ENCODE measurements at places on chromosomes 12 and 14.

- no peak for DNase-seq
These were observed 17.4 kb downstream of the PRKAB1 start for GRCh38 chr12:119685375-119685774.

GRCh38 chr12:62772416-62772955 is 162.5 kb downstream of the PPM1H start:
- DNase-seq: no peak

DNA sequence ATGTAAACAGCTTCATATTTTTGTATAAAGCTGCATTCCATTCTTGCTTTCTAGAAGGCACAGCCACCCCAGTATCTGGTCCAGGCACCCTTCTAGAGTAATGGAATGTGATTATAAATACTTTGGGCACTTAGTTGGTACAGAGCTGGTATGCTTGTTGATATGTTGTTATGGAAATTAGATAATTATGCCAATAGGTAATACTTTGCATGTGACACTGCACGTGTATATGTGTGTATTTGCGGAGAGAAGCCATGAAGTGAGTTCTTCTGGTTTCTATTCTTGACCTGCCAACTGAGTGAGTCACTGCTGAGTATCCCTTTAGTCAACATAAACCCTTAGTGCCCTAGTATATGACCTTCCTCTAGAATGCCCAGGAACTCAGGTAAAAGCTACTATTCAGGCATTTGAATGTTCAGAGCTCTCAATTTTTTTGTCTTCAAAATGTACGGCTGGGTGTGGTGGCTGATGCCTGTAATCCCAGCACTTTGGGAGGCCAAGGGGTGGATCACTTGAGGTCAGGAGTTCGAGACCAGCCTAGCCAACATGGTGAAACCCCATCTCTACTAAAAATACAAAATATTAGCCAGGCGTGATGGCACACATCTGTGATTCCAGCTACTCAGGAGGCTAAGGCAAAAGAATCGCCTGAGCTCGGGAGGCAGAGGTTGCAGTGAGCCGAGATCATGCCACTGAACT is 6.2 kb upstream of the TCP11L2 start:
- no peak for DNase-seq

GRCh38 chr12:46246021-46246700 is 22.7 kb downstream of the SLC38A1 start:
- DNase-seq: no peak

GRCh38 chr12:121095544-121096198 is 37.0 kb upstream of the P2RX7 start:
- peak; percentile 73 for DNase-seq

DNA sequence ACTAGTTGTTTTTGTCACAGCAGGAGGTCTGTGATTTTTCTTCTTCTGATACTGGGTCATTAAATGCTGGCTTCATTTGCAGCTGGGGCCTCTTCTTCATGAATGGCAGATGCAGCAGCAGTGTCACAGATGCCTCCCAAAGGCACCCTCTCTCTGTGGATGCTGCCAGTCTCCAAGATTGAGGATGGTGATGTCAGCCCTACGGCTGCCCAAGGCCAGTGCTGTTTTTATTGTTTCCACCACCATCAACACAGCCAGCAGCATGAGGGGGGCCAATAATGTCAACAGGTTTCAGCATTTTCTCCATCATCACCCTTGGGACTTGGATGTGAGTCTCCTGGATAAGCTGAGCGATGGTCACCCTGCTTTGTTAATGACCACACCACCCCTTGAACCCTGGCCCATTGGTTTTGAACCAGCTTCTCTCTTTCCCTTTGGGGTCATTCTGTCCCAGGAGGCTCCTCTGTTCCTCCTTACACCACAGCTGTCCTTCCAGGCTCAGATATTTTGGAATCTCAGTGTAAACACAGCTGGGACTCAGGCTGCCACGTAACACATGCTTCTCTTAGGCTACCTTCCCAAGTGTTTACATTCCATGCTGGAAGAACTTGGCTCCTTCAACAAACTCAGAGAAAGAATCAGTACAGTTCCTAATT is 151.7 kb upstream of the DDHD1 start:
- DNase-seq: no peak

- peak; percentile 71 for DNase-seq
These were observed 1.1 kb downstream of the NELL2 start for GRCh38 chr12:44874981-44875416.

DNA sequence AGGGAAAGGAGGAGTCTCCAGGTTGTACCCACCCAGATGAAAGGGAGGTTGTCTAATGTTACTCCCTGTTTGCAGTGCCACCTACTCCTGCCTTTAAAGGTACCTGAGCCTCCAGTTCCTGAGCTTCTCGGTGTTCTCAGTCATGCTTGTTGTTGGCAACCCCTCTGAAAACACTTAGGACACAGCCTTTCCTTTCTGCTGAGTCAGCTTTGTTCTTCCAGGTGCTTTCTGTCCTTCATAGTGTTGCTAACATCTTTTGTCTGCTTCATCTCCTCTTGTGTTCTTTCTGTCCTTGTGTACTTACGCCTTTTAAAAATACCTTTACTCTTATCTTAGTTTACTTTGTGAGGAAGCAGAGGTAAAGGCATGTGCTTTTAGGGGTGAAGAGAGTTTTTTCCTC is 97.0 kb upstream of the NEDD1 start:
- DNase-seq: no peak

DNA sequence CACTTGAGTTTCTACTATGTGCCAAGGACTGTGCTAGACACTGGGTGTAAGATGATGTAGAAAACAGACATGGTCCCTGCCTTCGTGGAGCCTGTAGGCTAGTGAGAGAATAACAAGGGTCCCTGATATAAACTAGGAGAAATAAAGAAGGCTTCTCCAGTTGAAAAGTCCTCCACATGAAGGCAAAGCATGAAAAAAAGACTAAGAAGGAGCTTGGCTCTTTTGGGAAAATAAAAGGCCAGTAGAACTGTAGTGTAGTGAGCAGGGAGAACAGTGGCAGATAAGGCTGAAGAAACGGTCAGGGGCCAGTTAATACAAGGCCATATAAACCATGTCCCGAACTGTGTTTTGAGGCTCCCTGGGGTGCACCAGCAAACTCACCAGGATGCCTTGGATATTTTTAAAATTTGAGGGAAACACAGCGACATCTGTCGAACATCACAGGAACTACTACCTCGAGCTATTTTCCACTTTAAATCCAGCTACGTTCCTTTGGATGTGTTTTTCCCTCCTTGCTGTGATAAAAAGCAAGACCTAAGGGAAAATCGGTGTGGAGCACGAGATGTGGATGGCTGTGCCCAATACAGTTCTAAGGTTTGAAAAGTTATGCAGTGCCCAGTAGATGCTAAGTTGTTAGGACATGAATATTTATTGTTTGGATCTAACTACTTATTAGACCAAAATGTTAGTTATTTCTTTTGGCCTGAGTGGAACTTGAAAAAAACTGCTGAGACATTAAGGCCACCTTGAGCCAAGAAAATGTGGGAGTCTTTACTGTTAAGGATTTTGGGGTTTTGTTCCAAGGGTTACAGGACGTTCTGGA is 8.5 kb upstream of the CFL2 start:
- DNase-seq: no peak

DNA sequence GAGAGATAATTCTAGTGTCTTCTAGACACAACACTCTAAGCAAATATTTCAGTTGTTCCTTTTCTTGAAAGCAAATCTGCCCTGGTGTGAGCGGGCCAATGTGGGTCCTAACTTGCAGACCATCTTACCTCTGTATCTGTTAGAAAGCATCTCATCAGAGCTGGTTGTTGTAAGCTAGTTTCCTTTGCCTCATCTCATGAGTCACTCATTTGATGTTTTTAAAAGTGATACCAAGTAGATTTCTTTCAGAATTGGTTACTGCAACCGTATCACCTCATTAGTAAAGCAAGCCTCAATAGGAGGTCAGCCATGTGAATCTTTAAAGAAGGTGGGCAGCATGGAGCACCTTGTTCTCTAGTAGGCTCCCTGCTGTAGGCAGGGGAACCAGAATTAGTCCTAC is 78.6 kb downstream of the DAAM1 start:
- DNase-seq: no peak

GRCh38 chr14:48874711-48875110 is 711.5 kb downstream of the RPS29 start:
- DNase-seq: no peak

DNA sequence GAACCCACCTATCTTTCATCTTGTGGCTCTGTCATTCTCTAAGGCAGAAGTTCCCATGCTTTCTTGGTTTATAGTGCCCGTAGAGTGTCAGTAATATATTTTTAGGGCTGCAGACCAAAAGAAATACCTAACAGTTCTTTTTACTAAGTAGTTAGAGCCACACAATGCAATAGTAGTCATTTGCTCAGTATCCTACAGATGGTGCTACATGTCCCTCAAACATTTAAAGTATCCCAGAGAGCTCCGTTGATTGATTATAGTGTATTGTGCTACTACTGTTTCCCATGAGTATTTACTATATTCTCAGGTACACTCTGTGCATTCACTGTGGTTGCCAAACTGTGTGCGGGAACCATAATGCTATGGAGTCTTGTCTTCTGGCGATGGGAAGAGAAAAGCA is 4.7 kb upstream of the PLBD1 start:
- DNase-seq: no peak

- no peak for DNase-seq
These were observed 30.8 kb downstream of the NCOR2 start for GRCh38 chr12:124536641-124537040.

DNA sequence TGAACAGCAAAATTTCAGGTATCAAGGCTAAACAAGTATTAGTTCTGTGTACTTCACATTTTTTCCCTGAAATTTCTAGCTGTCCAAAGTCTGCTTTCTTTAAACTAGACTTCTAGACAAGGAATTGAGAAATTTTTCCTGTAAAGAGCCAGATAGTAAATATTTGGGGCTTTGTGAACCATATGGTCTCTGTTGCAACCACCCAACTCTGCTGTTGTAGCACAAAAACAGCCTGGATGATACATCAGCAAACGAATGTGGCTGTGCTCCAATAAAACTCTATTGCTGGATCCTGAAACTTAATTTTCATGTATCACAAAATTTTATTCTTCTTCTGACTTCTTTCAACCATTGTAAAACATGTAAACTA is 96.0 kb upstream of the SLC38A4 start:
- no peak for DNase-seq

- DNase-seq: no peak
These were observed 38.7 kb downstream of the PPHLN1 start for GRCh38 chr12:42364692-42365091.

- DNase-seq: no peak
These were observed 57.9 kb downstream of the OTX2 start for GRCh38 chr14:56752428-56752827.

GRCh38 chr12:104602896-104603295 is 146.1 kb downstream of the CHST11 start:
- no peak for DNase-seq

DNA sequence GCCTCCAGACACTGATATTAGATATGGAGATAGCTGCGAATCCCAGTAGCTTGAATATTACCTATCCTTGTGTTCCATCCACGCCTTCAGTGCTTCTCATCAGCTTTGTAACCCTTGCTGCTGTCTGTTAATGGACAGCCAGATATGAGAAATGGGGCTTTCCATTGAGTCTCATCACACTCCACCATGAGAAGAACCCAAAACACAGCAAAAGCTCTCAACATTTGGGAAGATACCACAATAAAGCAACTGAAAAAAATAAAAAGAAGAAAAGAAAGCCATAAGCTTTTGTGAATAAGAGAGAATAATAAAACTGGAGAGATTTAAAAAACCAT is 225.4 kb downstream of the GALC start:
- DNase-seq: no peak

DNA sequence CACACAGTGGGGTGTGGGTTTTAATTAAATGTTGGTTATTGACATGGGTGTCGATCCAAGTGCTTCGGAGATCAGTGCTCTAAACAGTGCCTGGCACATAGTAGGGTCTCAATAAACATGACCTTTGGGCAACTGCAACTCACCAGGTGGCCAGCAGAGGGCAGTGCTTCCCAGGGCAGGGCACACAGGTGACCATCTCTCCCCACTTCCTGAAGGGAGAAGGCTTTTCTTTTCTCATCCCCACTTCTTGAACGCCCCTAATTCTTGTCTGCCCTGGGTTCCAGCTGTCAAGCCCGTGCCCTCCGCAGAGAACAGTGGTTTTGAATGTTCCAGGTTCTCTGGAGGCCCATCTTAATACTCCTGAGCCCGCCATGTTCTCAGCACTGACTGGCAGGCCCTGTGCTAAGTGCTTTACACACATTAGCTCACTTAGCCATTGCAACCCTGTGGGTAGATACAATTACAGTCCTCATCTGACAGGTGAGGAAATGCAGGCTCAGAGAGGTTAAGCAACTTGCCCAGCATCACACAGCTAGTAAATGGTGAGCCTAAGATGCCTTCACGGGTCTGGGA is 16.3 kb downstream of the RAPGEF3 start:
- DNase-seq: peak; percentile 41

DNA sequence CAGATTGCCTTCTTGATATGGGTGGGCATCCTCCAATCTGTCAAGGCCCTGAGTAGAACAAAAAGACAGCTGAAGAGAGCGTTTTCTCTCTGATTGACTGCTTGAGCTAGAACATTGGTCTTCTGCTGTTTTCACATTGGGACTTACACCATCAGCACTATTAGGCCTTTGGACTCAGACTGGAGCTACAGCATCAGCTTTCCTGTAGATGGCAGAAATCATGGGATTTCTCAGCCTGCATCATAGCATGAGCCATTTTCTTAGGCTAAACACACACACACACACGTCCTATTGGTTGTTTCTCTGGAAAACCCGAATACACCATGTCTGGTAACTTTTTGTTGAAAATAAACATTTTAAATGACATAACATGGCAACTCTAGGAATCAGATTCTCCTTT is 15.8 kb upstream of the PPM1A start:
- no peak for DNase-seq

- DNase-seq: no peak
These were observed 13.8 kb downstream of the ASCL4 start for GRCh38 chr12:107788281-107788680.

DNA sequence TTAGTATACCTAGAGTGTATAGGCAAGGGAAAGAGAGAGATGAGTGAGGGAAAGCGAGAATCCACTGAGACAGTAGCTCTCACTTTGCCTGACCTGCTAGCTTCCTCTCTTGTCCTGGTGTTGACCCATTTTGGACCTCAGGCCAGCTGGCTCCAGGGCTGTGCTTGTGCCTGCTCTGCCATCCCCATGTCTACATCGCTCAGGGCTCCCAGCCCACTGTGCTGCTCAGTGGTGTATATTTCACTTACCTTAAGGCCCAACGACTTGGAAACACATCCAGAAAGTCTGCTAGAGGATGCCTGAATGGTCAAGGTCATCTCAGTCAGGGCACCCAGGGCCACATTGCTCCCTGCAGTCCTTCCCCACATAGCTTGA is 964 bp upstream of the SERPINA4 start:
- DNase-seq: no peak

GRCh38 chr14:85316701-85317410 is 213.1 kb upstream of the FLRT2 start:
- no peak for DNase-seq
